ENCODE measurements at places on chromosomes 5 and 9. TPM values are rescaled to one million over a fixed set of nuclear protein-coding genes. Genes with fewer than 3 reads are reported as not detected.

Gene FABP6
- 0.53 TPM for total RNA-seq

Gene PCDHA10
- total RNA-seq = 0.01 TPM

Gene GALNT12
- total RNA-seq = 4.4 TPM

Gene NEUROG1
- total RNA-seq = not detected

Gene DNM1
- total RNA-seq = 81.1 TPM

Gene INSL4
- 17.9 TPM for total RNA-seq

Gene VAV2
- 46.0 TPM for total RNA-seq

Gene PSIP1
- total RNA-seq = 57.2 TPM

Gene PKD2L2
- total RNA-seq = 0.12 TPM

Gene ZBED3
- total RNA-seq = 4.7 TPM

Gene FLT4
- total RNA-seq = 4.4 TPM

Gene IRX1
- total RNA-seq = not detected

Data from A549 treated with Hydrocortisone at 1 μM for 4 hours (cell line).